A673 (cell line): ENCODE measurements at places on chromosomes 2 and 18.
A peak's percentile ranks its signal among the peaks of the same experiment; 100 is the strongest.

DNA sequence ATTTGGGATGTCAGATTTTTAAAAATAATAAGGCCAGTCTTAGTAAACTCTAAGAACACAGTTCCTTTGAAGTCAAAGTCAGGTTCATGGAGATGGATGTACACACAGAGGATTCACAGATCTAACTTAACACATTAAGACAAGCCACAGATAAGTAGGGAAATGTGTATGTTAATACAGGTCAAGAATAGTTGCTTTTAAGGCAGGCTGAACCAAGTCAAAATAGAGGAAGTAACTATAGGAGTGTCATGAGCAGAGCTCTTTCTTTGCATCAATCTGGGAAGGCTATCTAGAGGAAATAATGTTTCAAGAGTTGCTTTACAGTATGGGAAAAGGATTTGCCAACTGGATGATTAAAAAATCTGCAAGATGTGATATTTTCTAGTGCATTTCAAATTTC lies 128.0 kb upstream of the FBXO11 start:
- H3K36me3 ChIP-seq = no peaks in the 10 kb centered on the region
- no peaks in the 10 kb centered on the region for H3K4me1 ChIP-seq
- no peak for DNase-seq
- no peaks in the 10 kb centered on the region for H3K27me3 ChIP-seq

GRCh38 chr2:43218155-43218701 lies 8.2 kb downstream of the ZFP36L2 start:
- peak overlapping the region; percentile 31 for H3K27ac ChIP-seq
- H3K27me3 ChIP-seq = no peaks in the 10 kb centered on the region
- DNase-seq = no peak
- peaks cover 9% of the 10 kb centered on the region for H3K36me3 ChIP-seq
- peaks cover 42% of the 10 kb centered on the region for H3K4me1 ChIP-seq

- H3K27me3 ChIP-seq = no peaks in the 10 kb centered on the region
- H3K27ac ChIP-seq = no peak overlapping the region
- H3K36me3 ChIP-seq = peaks cover 46% of the 10 kb centered on the region
- no peak overlapping the region for H3K4me3 ChIP-seq
Observed at GRCh38 chr2:11778923-11779757, 32.7 kb downstream of the LPIN1 start.

DNA sequence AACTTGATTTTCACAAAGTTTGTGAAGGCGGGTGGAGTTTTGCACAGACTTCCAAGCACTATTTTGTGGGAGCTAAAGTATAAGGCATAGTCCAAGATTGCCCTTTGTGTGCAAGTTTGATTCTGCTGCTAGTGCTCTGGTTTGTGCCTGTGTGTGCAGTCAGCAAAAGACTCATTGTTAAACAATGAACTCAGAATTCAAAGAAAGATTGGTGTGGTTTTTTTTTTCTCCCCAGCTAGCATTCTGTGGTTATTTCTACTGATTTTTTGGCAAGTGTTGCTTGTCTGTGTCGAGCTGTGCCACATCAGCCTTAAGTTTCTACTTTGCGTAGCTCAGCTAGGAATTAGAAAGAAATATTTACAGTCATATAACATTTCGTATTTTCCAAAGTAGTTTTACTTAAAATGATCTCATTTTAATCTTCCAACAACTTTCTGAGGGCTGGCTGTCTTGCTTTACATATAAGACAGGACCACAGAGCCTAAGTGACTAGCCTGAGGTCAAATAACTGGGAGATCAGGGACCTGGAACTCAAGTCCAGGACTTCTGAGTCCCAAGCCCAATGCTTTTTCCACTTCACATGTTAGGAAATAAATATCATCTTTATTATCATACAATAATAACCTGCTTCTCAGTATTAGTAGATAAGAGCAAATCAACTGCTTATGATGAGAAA lies 69.8 kb downstream of the BABAM2 start:
- H3K4me1 ChIP-seq = peaks cover 23% of the 10 kb centered on the region
- no peak for DNase-seq
- no peak overlapping the region for H3K27ac ChIP-seq

DNA sequence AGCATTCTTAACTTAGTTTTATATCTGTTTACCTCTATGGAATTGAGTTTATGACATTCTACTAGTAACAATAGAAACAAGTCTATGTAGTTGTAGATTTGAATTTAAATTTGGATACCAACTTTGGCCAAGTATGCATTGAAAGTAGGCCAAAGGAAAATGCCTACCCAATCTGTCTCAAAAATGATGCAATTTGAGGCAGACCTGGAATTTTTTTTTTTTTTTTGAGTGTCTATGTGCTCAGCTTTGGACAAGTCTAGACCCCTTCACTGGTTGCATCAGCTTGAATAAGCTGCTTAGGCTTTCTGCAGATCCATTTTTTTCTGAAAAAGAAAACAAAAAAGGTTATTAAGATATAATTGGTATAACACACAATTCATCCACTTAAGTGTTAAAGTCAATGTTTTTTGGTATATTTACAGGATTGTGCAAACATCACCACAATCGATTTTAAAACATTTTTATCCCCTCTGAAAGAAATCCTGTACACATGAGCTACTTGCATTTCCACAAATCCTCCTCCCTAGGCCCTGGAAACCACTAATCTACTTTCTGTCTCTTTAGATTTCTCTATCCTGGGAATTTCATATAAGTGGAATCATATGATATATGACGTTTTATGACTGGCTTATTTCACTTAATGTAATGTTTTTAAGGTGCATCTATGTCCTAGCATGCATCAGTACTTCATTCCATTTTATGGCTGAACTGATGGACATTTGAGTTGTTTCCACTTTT lies 185.1 kb upstream of the CCDC68 start:
- H3K36me3 ChIP-seq = no peaks in the 10 kb centered on the region
- no peaks in the 10 kb centered on the region for H3K4me1 ChIP-seq
- no peak for DNase-seq
- H3K27me3 ChIP-seq = peaks cover 52% of the 10 kb centered on the region
- no peak overlapping the region for H3K27ac ChIP-seq
